Kidney epithelial cell (primary cell): ENCODE measurements at places on chromosomes 7 and 10.
A peak's percentile ranks its signal among the peaks of the same experiment; 100 is the strongest.

DNA sequence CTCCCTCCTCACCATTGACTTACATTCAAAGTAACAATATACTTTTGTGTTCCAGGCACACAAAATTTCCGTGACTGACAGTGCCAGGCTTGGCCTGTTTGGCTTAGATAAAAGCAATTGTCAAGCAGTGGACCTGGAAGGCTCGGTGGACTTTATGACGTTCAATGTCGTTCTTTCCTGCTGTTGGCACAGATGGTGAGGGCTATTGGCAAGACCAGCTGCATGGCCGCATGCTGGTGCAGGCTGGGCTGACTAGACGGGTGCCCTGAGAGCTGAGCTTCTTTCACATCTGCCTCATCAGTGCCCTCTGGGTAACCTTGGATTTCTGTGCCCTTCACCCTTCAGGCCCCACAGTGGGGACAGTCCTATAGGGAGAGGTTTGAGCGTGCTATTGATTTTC, 45.2 kb downstream of the WIPF3 start:
- DNase-seq: no peak

DNA sequence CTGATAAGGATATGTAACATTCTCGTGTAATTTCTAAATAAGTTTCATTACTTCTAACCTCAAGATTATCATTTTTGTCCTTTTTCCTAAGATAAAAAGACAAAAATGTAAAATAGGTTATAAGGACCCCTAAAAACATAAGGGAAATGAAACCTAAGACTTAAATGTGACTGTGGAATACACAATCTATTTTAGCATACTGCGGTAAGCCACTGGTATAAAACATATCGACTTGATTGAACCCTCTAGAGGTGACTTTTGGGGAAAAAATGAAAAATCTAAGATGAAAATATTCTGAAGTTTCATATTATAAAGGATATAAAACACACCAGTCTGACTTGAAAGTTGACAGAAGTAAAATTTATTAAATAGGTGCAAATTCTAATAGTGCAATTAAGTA, 1.9 kb downstream of the NAMPT start:
- no peak for DNase-seq

DNA sequence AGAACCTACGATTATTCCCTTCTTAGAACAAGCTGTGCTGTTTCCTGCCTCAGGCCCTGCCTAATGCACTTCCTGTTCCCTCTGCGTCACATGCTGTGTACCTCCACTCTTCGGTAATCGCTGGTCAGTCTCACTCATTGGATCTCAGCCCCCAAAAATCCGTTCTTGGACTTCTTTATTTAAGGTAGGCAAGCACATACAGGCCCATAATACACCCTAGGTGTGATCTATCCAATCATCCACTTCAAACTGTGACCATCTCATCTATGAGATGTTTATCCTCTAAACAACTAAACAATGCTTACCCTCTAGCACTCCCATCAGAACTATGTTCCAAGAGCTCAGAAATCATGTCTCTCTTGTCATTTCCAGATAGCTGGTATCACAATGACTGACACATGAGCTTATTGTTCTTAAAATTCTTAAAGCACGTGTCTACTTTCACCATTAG, 83.9 kb downstream of the CADPS2 start:
- DNase-seq: no peak

DNA sequence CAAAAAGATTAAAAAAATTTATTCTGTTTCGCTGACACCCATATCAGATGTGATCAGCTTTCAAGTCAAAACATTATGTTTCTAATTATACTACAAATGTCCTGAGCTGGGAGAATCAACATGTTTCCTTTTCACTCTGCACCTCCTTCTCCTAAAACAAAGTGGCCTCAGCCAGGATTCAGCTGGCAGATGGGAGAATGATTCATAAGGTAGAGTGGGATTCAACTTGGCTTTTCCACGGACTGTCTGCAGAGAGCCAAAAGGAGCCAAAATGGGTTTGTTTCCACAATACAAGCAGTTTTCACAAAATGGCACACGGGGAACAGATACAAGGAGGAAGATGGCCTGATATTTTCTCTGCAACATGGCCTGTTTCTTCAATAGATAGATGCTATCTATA, 376.5 kb upstream of the PRKCQ start:
- no peak for DNase-seq

DNA sequence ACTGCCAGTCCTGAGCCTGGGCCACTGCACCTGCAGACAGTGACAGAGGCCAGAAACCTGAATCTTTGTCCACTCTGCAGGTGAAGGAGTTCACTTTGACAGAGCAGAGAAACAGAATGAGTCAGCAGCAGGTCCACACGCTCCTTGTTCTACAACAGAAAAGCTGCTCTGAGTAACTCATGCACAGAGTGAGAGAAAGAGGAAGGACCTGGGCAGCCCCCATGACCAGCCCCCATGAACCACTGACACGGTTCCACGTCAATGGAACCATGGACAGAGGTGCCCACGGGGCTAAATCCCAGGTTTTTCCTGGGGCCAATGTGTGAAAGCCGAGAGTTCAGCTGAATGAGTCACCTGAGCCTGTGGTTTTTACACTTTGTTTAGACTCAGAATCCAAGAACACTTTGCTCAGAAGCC, 40.8 kb upstream of the CTBP2 start:
- peak; percentile 94 for DNase-seq
